Central memory CD8-positive, alpha-beta T cell (primary cell): ENCODE measurements at places on chromosomes 2 and 18.

DNA sequence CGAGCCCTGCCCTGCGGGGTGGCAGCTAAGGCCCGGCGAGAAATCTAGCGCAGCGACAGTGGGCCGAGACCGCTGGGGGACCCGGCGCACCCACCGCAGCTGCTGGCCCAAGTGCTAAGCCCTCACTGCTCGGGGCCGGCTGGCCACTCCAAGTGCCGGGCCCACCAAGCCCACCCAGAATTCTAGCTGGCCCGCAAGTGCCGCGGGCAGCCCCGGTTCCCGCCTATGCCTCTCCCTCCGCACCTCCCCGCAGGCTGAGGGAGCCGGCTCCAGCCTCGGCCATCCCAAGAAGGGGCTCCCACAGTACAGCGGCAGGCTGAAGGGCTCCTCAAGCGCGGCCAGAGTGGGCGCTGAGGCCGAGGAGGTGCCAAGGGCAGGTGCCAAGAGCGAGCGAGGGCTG, 55.2 kb upstream of the RND3 start:
- H3K4me3 ChIP-seq = no peak overlapping the region
- DNase-seq = no peak
- no peaks in the 10 kb centered on the region for H3K4me1 ChIP-seq
- no peak overlapping the region for H3K27ac ChIP-seq
- no peaks in the 10 kb centered on the region for H3K36me3 ChIP-seq

DNA sequence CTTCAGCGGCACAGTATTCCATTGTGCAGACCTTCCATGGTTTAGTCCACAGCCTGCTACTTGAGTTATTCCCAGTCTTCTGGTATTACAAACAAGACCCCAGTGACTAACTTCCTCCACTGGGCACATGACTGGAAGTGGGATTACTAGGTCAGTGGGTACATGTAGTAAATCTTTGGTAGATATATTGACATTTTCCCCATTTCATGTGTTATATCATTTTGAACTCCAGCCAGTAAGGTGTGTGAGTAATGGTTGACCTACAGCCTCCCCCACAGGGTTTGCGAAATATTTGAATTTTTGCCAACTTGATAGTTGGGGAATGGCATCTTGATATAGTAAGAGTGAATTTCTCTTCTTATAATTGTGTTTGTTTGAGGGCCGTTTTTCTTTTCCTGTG, 58.8 kb downstream of the RNF144A start:
- no peaks in the 10 kb centered on the region for H3K27me3 ChIP-seq
- DNase-seq = no peak
- peaks cover 5% of the 10 kb centered on the region for H3K36me3 ChIP-seq
- H3K27ac ChIP-seq = no peak overlapping the region
- no peak overlapping the region for H3K4me3 ChIP-seq
- peaks cover 39% of the 10 kb centered on the region for H3K4me1 ChIP-seq

DNA sequence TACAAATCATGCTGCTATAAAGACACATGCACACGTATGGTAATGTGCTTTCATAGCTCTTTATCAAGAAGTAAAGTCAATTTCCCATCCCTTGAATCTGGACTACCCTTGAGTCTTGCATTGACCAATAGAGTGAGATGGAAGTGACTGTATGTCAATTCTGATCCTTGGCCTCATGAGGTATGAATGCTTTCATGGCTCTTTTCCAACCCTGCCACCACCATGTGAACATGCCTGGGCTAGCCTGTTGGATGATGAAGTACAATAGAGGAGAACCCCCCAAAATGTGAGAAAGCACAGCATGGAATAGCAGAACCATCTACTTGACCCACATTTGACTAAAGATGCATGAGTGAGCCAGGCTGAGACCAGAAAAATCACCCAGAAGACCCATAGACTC, 237.0 kb downstream of the NYAP2 start:
- no peaks in the 10 kb centered on the region for H3K4me1 ChIP-seq
- H3K27ac ChIP-seq = no peak overlapping the region
- no peak for DNase-seq
- peaks cover 27% of the 10 kb centered on the region for H3K27me3 ChIP-seq
- no peak overlapping the region for H3K4me3 ChIP-seq

DNA sequence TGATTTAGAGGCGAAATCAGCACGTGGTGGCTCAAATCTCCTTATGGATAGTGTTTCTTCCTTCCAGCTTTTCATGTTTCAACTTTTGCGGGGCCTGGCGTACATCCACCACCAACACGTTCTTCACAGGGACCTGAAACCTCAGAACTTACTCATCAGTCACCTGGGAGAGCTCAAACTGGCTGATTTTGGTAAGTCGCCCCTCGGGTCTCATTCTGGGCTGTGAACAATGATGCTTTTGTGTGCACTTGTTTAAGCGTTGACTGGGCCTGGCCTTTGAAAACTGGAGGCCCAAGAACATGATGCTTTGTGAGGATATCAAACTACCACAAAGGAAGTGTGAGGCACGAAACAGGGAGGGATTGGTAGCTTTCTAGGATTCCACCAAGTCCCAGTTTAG, 27.4 kb downstream of the CDK15 start:
- no peak overlapping the region for H3K27ac ChIP-seq
- no peaks in the 10 kb centered on the region for H3K27me3 ChIP-seq
- no peaks in the 10 kb centered on the region for H3K36me3 ChIP-seq
- no peak for DNase-seq

- no peak overlapping the region for H3K4me3 ChIP-seq
- H3K27ac ChIP-seq = no peak overlapping the region
- no peak for DNase-seq
- H3K27me3 ChIP-seq = no peaks in the 10 kb centered on the region
These were observed 75.6 kb downstream of the TPO start for GRCh38 chr2:1488851-1489250.

- no peak overlapping the region for H3K4me3 ChIP-seq
- peaks cover 27% of the 10 kb centered on the region for H3K4me1 ChIP-seq
- H3K27me3 ChIP-seq = no peaks in the 10 kb centered on the region
- no peak overlapping the region for H3K27ac ChIP-seq
- DNase-seq = no peak
These were observed 4.2 kb downstream of the TTC27 start for GRCh38 chr2:32632089-32632488.

- H3K4me1 ChIP-seq = peaks cover 16% of the 10 kb centered on the region
- peaks cover 1% of the 10 kb centered on the region for H3K36me3 ChIP-seq
- DNase-seq = no peak
- no peak overlapping the region for H3K4me3 ChIP-seq
- H3K27ac ChIP-seq = no peak overlapping the region
These were observed 117.3 kb upstream of the STON1 start for GRCh38 chr2:48412443-48413250.

GRCh38 chr2:215479536-215480240, 43.8 kb upstream of the FN1 start:
- H3K36me3 ChIP-seq = no peaks in the 10 kb centered on the region
- no peaks in the 10 kb centered on the region for H3K4me1 ChIP-seq
- H3K4me3 ChIP-seq = no peak overlapping the region
- no peak for DNase-seq
- H3K27me3 ChIP-seq = peaks cover 22% of the 10 kb centered on the region

- H3K27me3 ChIP-seq = no peaks in the 10 kb centered on the region
- H3K4me1 ChIP-seq = no peaks in the 10 kb centered on the region
- DNase-seq = no peak
- peaks cover 20% of the 10 kb centered on the region for H3K36me3 ChIP-seq
- no peak overlapping the region for H3K4me3 ChIP-seq
These were observed 26.2 kb upstream of the CYP27A1 start for GRCh38 chr2:218755567-218756404.

GRCh38 chr2:109189751-109190150, 60.7 kb downstream of the SH3RF3 start:
- H3K36me3 ChIP-seq = peaks cover 2% of the 10 kb centered on the region
- no peak overlapping the region for H3K27ac ChIP-seq
- peaks cover 52% of the 10 kb centered on the region for H3K27me3 ChIP-seq
- no peak overlapping the region for H3K4me3 ChIP-seq
- H3K4me1 ChIP-seq = no peaks in the 10 kb centered on the region
- DNase-seq = no peak

GRCh38 chr18:57585855-57586250, 649 bp downstream of the FECH start:
- H3K4me3 ChIP-seq = peak overlapping the region; percentile 85
- no peak for DNase-seq
- H3K36me3 ChIP-seq = peaks cover 5% of the 10 kb centered on the region
- H3K27ac ChIP-seq = peak overlapping the region; percentile 89

- no peak for DNase-seq
- H3K4me1 ChIP-seq = no peaks in the 10 kb centered on the region
- H3K36me3 ChIP-seq = no peaks in the 10 kb centered on the region
- no peak overlapping the region for H3K4me3 ChIP-seq
- H3K27me3 ChIP-seq = no peaks in the 10 kb centered on the region
These were observed 103.6 kb upstream of the SOX11 start for GRCh38 chr2:5588601-5589000.

- H3K36me3 ChIP-seq = peaks cover 5% of the 10 kb centered on the region
- DNase-seq = no peak
- no peaks in the 10 kb centered on the region for H3K4me1 ChIP-seq
These were observed 9.5 kb downstream of the CHPF start for GRCh38 chr2:219533930-219534661.

DNA sequence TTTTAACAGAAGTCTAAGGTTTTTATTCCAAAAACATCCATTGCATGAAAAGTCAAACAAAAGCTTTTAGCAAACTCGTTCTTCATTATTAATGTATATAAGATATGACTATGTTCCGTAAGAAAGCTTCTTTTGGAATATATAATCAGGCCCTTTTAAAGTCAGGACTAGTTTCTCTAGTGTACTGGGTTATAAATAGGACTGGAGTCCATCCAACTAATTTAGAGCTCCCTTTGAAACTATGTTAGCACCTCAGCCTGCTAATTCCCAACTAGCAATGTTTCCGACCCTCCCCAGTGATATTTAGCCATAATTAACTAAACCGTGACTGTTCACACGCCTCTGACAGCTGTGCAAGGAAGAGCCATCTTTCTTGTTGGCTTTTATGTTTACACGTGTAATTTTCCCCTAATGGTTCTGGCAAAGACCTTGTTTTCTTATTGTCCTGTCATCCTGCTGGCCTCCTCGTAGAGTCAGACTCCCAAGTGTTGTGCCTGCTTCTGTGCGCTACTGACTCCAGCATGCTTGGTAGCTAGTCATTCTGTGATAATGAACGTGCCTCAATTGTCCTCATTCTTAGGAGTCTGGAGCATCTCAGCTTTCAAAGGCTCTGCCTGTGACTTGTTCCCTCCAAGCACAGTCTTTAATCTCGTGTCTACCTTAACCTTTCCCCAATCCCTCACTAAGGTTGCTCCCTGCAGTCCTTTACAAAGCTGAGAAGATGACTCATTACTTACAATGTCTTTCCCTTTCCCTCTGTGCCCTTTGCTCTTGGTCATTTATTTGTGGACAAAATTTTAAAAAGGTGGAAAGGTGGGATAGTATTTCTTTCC, 172.2 kb upstream of the RASGRP3 start:
- no peaks in the 10 kb centered on the region for H3K27me3 ChIP-seq
- H3K27ac ChIP-seq = no peak overlapping the region
- no peak overlapping the region for H3K4me3 ChIP-seq
- no peak for DNase-seq
- H3K36me3 ChIP-seq = no peaks in the 10 kb centered on the region

DNA sequence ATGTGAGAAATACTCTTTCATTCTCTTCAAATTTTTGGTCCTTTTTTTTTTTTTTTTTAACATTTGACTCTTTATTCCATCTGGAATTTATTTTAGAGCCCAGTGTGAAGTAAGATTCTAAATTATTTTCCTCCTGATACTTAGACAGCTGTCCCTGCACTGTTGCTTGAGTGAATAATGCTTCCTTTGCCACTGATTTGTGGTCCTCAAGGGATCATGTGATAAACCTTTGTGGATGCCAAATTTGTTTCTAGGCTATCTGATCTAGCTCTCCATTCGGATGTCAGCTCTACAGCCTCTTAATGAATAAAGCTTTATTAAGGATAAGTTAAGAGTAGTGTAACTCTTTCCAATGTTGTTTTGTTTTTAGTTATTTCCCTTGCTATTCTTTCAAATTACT, 142.3 kb downstream of the SMAD7 start:
- peak overlapping the region; percentile 27 for H3K4me3 ChIP-seq
- peaks cover 46% of the 10 kb centered on the region for H3K4me1 ChIP-seq
- peaks cover 7% of the 10 kb centered on the region for H3K36me3 ChIP-seq
- no peak overlapping the region for H3K27ac ChIP-seq
- H3K27me3 ChIP-seq = no peaks in the 10 kb centered on the region
